ENCODE measurements at places on chromosomes 7 and 10. TPM values are rescaled to one million over a fixed set of nuclear protein-coding genes. Genes with fewer than 3 reads are reported as not detected.

GRCh38 chr10:107546986-107547385, 382.5 kb upstream of the SORCS1 start:
- H3K27me3 ChIP-seq, result no peaks in the 10 kb centered on the region
- H3K4me1 ChIP-seq, result no peaks in the 10 kb centered on the region
- H3K27ac ChIP-seq, result no peak overlapping the region
- H3K4me3 ChIP-seq, result no peak overlapping the region

GRCh38 chr7:115603416-115603815, 427.1 kb downstream of the TFEC start:
- no peaks in the 10 kb centered on the region for H3K27me3 ChIP-seq
- H3K4me1 ChIP-seq, result no peaks in the 10 kb centered on the region
- H3K27ac ChIP-seq, result no peak overlapping the region
- DNase-seq, result no peak
- H3K4me3 ChIP-seq, result no peak overlapping the region
- no peaks in the 10 kb centered on the region for H3K36me3 ChIP-seq

GRCh38 chr7:81025360-81025759, 106.5 kb upstream of the SEMA3C start:
- H3K4me1 ChIP-seq, result no peaks in the 10 kb centered on the region
- H3K27ac ChIP-seq, result no peak overlapping the region
- no peak overlapping the region for H3K4me3 ChIP-seq
- no peak for DNase-seq

GRCh38 chr7:138542183-138542582, 82.1 kb downstream of the TRIM24 start:
- no peaks in the 10 kb centered on the region for H3K4me1 ChIP-seq
- H3K27me3 ChIP-seq, result no peaks in the 10 kb centered on the region
- H3K27ac ChIP-seq, result no peak overlapping the region
- peaks cover 15% of the 10 kb centered on the region for H3K36me3 ChIP-seq
- DNase-seq, result no peak

- no peaks in the 10 kb centered on the region for H3K36me3 ChIP-seq
- peaks cover 5% of the 10 kb centered on the region for H3K4me1 ChIP-seq
- no peak overlapping the region for H3K27ac ChIP-seq
- no peak overlapping the region for H3K4me3 ChIP-seq
- H3K27me3 ChIP-seq, result no peaks in the 10 kb centered on the region
These were observed 80.1 kb upstream of the PRSS1 start for GRCh38 chr7:142669074-142669654.

DNA sequence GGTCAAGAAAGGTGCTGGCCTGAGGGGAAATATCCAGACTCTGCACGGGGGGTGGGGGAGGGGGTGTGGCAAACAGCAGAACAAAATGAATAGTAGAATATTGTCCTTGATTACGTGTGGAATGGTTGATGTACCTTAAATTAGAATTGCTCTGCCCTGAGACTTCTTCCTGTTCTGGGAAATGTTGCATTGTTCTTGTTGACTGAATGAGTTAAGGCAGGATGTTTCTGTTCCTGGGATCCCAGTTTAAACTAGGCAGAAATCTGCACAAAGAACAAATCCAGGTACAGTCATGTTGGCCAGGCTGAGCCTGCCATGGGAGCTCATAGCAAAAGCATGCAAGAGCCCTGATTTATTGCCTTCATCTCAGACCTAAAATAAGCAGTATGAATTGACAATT, 558.7 kb upstream of the VSTM2A start:
- H3K4me1 ChIP-seq, result no peaks in the 10 kb centered on the region
- H3K36me3 ChIP-seq, result no peaks in the 10 kb centered on the region
- H3K27ac ChIP-seq, result no peak overlapping the region
- H3K4me3 ChIP-seq, result no peak overlapping the region

GRCh38 chr7:82358923-82359322, 84.7 kb downstream of the CACNA2D1 start:
- H3K4me1 ChIP-seq, result no peaks in the 10 kb centered on the region
- no peak overlapping the region for H3K4me3 ChIP-seq
- no peak overlapping the region for H3K27ac ChIP-seq
- H3K36me3 ChIP-seq, result no peaks in the 10 kb centered on the region
- no peak for DNase-seq
- H3K27me3 ChIP-seq, result no peaks in the 10 kb centered on the region

- H3K4me1 ChIP-seq, result no peaks in the 10 kb centered on the region
- no peak overlapping the region for H3K4me3 ChIP-seq
- H3K27me3 ChIP-seq, result no peaks in the 10 kb centered on the region
- no peak overlapping the region for H3K27ac ChIP-seq
These were observed 597.7 kb downstream of the NRG3 start for GRCh38 chr10:82472406-82473335.

GRCh38 chr7:106731646-106732444, 70.9 kb upstream of the CCDC71L start:
- H3K4me1 ChIP-seq, result peaks cover 17% of the 10 kb centered on the region
- no peaks in the 10 kb centered on the region for H3K27me3 ChIP-seq
- DNase-seq, result no peak
- no peak overlapping the region for H3K4me3 ChIP-seq

GRCh38 chr10:93773120-93773519, 15.4 kb downstream of the LGI1 start:
- H3K36me3 ChIP-seq, result no peaks in the 10 kb centered on the region
- no peak overlapping the region for H3K27ac ChIP-seq
- no peaks in the 10 kb centered on the region for H3K4me1 ChIP-seq
- no peaks in the 10 kb centered on the region for H3K27me3 ChIP-seq

GRCh38 chr10:128657548-128657947, 531.3 kb upstream of the MKI67 start:
- no peaks in the 10 kb centered on the region for H3K27me3 ChIP-seq
- no peaks in the 10 kb centered on the region for H3K4me1 ChIP-seq
- no peak for DNase-seq
- H3K27ac ChIP-seq, result no peak overlapping the region
- H3K4me3 ChIP-seq, result no peak overlapping the region

- peaks cover 7% of the 10 kb centered on the region for H3K27me3 ChIP-seq
- peaks cover 2% of the 10 kb centered on the region for H3K4me1 ChIP-seq
- H3K36me3 ChIP-seq, result no peaks in the 10 kb centered on the region
- DNase-seq, result no peak
- H3K4me3 ChIP-seq, result no peak overlapping the region
These were observed 43.6 kb upstream of the ZNF32 start for GRCh38 chr10:43692051-43692825.

- no peaks in the 10 kb centered on the region for H3K36me3 ChIP-seq
- peaks cover 13% of the 10 kb centered on the region for H3K27me3 ChIP-seq
- no peak overlapping the region for H3K4me3 ChIP-seq
- H3K27ac ChIP-seq, result no peak overlapping the region
These were observed 75.5 kb downstream of the HTR5A start for GRCh38 chr7:155145477-155146255.

DNA sequence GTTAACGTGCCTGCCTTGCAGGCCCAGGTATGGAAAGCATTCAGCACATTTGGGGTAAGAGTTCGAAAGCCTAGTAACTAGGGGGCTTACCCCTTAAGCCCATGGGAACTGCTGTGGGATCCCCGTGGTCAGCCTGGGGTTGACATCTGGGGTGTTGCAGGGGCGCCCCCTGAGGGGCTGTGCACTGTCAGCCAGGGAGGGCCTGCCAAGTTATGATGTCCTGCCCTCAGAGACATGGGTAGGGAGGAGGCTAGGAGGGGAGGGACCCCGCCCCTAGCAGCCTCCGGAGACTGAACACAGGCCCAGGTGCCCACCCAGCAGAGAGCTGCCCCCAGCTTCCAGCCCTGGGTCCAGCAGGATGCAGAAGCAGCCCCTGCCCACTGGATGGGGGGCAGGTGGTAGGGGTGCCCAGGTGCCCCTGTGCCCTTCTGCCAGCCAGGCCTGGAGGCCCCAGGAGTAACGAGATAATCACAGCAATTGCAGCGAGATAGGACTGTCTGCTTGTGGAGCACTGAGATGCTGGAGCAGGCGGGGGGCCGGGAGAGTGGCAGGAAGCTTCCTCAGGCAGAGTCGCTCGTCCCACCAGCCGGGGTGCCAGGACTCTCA, 153.3 kb downstream of the UBE2H start:
- peaks cover 10% of the 10 kb centered on the region for H3K27me3 ChIP-seq
- H3K36me3 ChIP-seq, result no peaks in the 10 kb centered on the region
- DNase-seq, result no peak
- no peak overlapping the region for H3K27ac ChIP-seq

GRCh38 chr7:85828614-85829013, 641.8 kb upstream of the SEMA3D start:
- no peaks in the 10 kb centered on the region for H3K27me3 ChIP-seq
- no peak overlapping the region for H3K27ac ChIP-seq
- DNase-seq, result no peak

DNA sequence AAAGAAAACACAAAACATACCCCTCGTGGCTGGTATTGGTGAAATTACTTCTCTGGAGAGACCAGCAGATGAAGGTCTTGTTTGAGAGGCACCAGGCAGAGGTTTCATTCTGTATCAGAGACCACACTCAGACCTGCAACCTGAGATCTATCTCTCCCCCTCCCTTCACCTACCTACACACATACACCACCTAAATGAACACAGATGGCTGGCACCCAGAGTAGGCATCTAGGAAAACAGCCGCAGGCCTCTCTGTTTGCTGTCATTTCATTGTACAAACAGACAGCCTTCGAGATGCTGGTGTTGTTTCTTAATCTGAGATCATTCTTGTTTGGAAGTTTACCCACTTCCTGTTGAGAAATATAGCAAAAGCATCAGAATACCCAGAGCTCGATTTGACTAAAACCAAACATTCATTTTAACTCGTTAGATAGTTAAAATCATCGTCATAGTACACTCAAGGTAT, 173.9 kb upstream of the SLC25A13 start:
- no peak overlapping the region for H3K4me3 ChIP-seq
- H3K36me3 ChIP-seq, result no peaks in the 10 kb centered on the region
- peak; percentile 20 for DNase-seq
- no peaks in the 10 kb centered on the region for H3K4me1 ChIP-seq
- H3K27ac ChIP-seq, result no peak overlapping the region

DNA sequence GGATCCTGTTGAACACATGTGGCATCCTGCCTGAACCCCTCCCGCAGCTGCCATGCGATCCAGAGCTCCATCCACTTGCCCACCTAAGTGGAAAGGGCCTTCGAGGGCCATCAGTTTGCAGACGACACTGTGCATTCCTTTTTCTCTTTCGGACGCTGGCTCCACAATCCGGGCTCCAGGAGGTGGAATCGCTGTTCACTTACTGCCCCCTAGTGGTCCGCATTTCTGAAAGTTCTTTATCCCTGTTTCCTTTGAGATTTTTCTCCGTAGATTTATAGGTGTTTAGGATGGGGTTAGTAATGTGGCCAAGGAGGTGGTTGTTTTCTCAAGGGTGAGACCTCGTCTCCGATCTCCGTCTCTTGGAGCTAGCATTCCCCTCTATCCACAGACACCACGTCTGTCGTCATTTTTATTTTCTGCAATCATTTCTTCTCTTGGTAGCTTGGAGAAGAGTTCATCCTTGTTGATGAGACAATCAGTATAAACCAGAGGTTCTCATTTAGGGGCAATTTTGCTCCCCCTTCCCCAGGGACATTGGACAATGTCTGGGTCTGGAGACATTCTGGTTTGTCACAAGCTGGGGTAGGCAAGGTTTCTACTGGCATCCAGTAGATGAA, 204.6 kb downstream of the ARHGAP21 start:
- peaks cover 5% of the 10 kb centered on the region for H3K4me1 ChIP-seq
- H3K27me3 ChIP-seq, result no peaks in the 10 kb centered on the region
- no peak overlapping the region for H3K27ac ChIP-seq
- H3K36me3 ChIP-seq, result no peaks in the 10 kb centered on the region
- no peak overlapping the region for H3K4me3 ChIP-seq

DNA sequence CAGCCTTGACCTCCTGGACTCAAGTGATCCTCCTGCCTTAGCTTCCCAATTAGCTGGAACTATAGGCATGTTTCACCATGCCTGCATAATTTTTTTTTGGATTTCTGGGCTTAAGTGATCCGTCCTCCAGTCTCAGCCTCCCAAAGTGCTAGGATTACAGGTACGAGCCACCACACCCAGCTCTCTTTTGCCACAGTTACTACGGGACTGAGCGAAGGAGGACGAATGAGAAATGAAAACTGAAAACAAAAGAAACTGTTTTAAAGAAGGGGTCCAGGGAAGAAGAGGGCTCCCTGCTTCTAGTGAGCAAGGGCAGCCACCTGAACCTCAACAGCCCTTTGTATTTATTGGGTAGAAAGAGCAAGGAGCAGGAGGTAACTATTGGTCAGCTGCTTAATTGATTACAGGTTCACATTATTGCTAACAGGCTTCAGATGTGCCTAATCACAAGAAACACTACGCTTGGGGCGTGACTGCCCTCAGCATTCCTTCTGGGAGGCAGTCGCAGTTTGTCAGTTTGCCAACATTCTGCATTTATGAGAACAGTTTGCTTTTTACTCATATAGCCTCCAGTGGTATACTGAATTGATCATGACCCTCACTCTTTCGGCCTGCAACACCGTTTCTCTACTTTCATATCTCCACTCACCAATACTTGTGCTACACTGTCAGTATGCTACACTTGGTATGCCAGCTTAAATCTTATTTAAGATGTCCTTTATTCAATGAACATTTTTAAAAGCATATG, 676.8 kb downstream of the DNAJB9 start:
- no peaks in the 10 kb centered on the region for H3K27me3 ChIP-seq
- H3K4me1 ChIP-seq, result no peaks in the 10 kb centered on the region
- DNase-seq, result no peak

DNA sequence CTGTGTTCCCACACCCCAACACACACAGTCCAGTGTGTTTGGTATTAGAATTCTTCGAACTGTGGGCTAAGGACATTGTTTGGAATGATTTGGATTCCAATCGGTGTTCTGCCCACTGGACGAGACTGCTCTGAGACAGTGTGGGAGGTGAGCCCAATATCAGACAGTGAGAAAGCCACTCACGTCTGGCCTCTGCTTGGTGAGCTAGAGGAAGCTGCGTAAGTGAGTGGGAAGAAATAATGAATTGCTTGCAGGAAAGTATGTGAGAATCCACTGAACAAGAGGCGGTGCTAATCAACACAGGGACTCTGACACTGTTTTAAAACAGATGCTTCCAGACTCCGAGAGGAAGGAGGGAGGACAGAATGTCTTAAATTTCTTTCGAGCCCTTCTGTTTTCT, 675.0 kb upstream of the ANKRD30A start:
- DNase-seq, result no peak
- H3K4me3 ChIP-seq, result no peak overlapping the region
- no peak overlapping the region for H3K27ac ChIP-seq
- no peaks in the 10 kb centered on the region for H3K36me3 ChIP-seq
- H3K4me1 ChIP-seq, result no peaks in the 10 kb centered on the region

Gene GPR146
- total RNA-seq, result 2.7 TPM

Gene SFRP5
- 2.4 TPM for total RNA-seq

Gene HHEX
- 3.0 TPM for total RNA-seq

Gene KIF11
- 39.9 TPM for total RNA-seq

Gene MAPK8
- 62.1 TPM for total RNA-seq

Gene TRIM56
- 6.9 TPM for total RNA-seq
